HAP-1 (cell line): ENCODE measurements at places on chromosomes 7 and 10.

DNA sequence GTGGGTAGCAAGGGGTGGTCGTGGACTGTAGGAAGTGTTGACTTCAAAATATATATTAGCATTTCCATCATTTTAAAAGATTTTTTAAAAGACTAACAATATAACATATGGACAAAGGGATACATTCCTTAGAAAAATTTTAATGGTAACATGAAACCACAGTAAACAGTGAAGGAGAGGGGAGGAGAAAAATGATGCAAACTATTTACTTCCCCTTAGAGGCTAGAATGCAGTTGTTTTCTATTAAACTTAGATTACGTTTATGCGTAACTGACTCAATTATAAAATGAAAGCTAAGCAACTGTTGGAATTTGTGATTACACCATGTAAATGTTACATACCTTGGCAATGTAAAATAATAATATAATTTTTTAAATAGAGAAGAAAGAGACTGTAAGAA lies 41.3 kb downstream of the CALD1 start:
- no peak for DNase-seq

- peak; percentile 6 for DNase-seq
These were observed 3.8 kb downstream of the GPRIN2 start for GRCh38 chr10:46552526-46553237.

- DNase-seq: no peak
These were observed 102.8 kb upstream of the NUPR2 start for GRCh38 chr7:56219017-56219416.

GRCh38 chr7:76300166-76300731 lies 2.2 kb upstream of the HSPB1 start:
- DNase-seq: no peak

GRCh38 chr7:132280335-132280734 lies 295.9 kb downstream of the PLXNA4 start:
- no peak for DNase-seq

GRCh38 chr7:42734568-42734967 lies 177.3 kb downstream of the C7orf25 start:
- DNase-seq: no peak

GRCh38 chr7:69717221-69717620 lies 118.9 kb downstream of the AUTS2 start:
- DNase-seq: no peak

- no peak for DNase-seq
These were observed 825.1 kb upstream of the ZWINT start for GRCh38 chr10:57186201-57186600.

- DNase-seq: no peak
These were observed 189.6 kb downstream of the TMEM178B start for GRCh38 chr7:141263508-141263907.

GRCh38 chr10:132945894-132946255 lies 3.5 kb upstream of the CFAP46 start:
- no peak for DNase-seq

DNA sequence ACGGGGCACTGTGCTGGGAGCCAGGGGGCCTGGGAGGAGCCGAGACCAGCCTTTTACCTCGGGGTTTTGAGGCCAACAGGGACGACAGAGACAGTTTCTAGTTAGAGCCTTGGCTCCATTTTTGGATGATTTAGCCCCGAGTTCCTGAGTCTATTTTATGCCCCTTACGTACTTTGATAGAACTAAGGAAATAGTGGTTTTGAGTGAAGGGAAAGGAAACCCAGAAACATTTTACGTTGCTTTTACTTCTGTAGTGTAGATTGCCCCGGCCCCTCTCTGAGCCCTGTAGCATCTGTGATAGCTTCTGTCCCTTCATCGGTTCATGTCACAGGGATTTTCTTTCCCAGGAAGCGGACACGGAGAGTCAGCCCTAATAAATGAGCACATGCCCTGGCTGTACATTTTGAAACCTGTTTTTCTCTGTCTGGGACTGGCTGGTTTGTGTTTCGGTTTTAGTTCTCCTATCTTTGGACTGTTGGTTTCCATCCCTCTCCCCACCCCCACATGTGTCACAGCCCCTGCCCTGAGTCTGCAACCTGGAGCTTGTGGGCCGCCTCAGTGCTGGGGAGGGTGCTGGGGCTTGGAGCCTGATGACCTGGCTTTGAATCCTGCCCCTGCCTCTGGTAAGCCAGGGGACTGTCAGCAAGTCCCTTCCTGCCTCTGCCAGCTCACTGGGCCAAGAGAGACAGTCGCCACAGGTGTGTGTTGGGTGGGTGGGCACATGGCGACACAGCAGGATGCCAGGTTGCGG lies 6.9 kb upstream of the ORAI2 start:
- DNase-seq: no peak

- DNase-seq: no peak
These were observed 228.1 kb downstream of the FZD1 start for GRCh38 chr7:91492317-91492716.

DNA sequence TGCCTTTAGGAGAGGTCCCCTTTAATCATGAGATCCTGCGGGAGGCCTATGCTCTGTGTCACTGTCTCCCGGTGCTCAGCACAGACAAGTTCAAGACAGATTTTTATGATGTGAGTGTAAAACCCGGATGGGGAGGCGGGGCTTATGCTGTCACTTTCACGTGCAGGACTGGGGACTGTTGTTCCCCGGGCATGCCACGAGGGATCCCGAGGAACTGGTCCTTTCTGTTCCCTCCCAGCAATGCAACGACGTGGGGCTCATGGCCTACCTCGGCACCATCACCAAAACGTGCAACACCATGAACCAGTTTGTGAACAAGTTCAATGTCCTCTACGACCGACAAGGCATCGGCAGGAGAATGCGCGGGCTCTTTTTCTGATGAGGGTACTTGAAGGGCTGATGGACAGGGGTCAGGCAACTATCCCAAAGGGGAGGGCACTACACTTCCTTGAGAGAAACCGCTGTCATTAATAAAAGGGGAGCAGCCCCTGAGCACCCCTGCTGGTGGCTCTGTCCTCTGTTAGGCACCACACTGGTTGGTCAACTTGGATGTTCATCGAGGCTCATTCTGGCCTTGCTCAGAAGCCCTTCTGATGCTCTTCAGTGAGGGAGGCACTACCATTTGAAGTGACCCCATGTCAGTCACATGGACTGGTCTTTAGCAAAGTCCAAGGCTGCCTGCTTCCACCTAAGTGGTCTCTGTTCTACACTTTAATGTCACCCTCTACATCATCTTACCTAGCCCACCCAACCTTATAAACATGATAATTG lies 2.8 kb downstream of the COPS6 start:
- peak; percentile 58 for DNase-seq

GRCh38 chr7:68627247-68627864 lies 970.9 kb upstream of the AUTS2 start:
- DNase-seq: no peak

GRCh38 chr10:44233561-44234482 lies 151.1 kb downstream of the CXCL12 start:
- no peak for DNase-seq

GRCh38 chr7:93578762-93579161 lies 4.2 kb upstream of the CALCR start:
- no peak for DNase-seq

GRCh38 chr10:6254201-6254600 lies 51.5 kb downstream of the PFKFB3 start:
- no peak for DNase-seq

GRCh38 chr10:33681595-33681994 lies 347.1 kb upstream of the NRP1 start:
- no peak for DNase-seq

GRCh38 chr7:8443576-8444467 lies 10.4 kb downstream of the NXPH1 start:
- no peak for DNase-seq

- DNase-seq: no peak
These were observed 10.8 kb downstream of the TMEM196 start for GRCh38 chr7:19762631-19763030.

DNA sequence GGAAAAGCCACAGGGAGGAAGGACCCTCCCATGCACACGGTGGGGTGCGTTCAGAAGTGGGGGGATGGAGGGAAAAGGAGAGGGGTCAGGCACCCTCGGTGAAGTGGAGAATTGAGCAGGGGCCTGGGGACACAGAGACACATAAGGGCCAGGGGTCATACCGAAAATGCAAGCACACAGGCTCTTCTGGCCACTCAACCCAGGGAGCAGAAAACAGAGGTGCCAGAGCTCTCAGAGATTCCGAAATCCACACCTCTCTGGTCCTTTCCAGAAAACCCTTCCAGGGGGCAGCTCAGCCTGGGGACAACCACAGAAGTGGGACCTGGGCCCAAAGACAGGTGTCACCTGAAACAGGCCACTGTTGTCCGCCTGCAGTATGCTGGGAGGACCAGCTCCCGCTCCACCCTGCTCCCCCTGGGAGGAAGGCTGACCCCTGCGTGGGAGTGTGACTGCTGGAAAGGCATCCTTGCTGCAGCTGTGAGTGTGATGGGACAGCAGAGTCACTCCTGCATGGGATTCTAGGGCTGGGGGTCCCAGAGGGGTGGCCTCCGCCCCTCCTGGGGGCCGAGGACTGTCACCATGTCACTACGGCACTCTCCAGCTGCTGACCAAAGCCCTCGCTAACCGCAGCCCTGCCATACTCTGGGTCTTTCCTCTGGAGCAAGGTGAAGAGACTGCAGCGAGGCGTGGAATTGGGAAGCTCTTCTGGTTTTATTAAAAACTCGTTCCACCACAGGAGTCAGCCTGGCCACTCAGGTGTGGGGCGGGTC lies 63.1 kb downstream of the TMEM209 start:
- DNase-seq: no peak
